ENCODE measurements at places on chromosomes 2 and 18.

DNA sequence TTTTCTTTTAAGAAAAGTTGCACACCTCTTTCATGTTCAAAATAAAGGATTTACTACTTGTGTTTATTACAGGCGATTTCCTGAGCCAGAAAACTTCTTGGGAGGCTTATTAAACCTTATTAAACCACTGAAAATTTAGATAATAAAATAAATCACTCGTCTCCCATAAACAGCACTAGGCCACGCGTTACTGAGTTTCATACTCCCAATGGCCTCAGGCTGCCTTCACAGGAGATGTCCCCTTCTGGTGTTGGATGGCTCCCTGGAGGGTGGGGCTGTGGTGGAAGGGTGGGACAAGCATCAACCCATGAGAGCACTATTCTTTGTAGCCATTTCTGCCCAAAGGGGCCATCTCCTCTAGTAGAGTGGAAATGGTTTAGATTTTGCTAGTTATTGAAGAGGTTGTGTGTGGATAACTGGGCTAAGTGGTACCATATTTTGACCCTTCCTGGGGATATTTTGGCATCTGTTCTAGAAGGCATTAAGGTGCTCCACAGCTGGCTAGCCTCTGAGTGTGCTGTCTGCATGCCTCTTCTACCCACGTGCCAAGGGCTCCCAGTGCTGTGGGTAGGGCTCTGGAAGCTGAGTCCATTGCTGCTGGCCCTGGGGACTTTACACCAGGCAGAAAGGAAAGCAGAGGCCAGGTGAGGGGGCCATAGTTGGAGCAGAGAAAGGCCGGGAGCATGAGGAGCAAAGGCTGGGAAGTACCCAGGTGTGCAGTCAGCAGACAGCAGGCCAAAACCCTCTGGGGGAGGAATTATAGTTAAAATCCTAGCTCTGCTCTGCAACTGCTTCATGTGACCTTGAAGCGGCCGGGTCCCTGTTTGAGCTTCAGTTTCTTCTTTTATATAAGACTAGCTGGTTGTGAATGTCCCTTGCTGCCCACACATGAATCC is 121.7 kb upstream of the SMAD2 start:
- no peak for DNase-seq

GRCh38 chr2:99348173-99348572 is 11.0 kb downstream of the EIF5B start:
- no peak for DNase-seq

DNA sequence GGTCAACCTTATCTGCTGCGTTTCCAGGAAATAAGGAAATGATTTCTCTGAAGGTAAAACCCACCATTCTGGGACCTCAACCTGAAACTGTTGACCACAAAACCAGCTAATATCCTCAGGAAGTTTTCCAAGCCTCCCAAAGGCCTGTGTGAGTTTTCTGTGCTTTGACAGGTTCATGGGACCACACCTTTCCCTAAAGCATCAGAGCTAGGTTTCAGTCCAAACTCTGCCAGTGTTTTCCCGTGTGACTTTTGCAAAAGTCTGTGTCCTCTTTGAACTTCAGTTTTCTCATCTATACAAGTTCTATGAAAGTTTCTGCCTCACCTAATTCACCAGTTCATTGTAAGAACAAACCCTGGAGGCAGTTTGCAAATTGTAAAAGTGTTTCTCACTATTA is 39.8 kb downstream of the VSNL1 start:
- no peak for DNase-seq

DNA sequence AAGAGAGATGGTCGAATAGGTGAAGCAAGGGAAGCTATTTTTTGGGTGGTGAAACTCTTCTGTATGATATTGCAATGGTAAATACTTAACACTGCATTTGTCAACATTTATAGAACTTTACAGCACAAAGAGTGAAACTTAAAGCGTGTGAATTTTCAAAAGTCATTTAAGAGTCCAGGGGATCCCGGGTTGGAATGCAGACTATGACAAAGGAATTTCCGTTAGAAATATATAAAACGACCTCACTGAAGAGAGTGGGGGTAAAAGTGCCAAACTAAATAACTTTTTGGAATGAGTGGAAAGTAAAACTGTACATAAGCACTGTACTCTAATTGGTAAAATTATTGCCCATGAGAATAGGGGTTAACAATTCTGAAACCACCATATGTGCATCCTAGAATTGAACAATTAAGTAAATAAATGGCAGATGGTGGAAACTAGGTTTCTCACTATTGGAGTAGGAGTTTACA is 191.0 kb upstream of the FN1 start:
- no peak for DNase-seq

- DNase-seq, result no peak
Measured at GRCh38 chr2:43348908-43349661, 122.7 kb upstream of the ZFP36L2 start.

DNA sequence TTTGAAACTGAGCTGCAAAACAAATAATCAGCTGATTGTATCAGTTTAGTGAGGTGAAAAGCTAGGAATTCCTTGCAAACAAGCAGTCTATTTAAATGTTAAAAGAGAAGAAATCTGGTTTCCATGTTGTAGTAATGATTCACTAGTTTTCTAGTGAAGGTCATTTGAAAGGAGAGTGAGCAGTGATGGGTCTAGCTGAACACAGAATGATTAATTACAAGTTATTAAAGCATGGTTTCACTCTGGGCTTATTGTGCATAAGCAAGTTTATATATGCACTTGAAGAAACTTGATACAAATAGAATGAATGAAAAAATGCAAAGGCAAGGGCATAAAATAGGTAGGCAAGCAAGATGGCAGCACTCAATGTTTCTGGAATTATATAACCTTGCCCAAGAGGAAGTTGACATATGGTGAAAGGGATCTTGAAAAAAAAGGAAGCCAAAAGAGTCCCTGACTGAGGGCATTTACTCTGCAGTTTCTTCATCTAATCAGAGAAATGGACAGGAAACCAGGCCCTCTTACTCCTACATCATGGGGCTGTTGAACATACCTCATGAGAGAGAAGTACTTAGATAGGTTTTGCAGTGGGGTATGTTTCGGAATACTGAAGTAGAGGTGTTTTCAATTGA is 53.2 kb downstream of the PLCL1 start:
- DNase-seq, result no peak

GRCh38 chr2:224937887-224938286 is 104.4 kb downstream of the DOCK10 start:
- no peak for DNase-seq

- no peak for DNase-seq
Measured at GRCh38 chr18:23134780-23135549, at the start of gene CABLES1. Gene CABLES1, plus strand, starts transcription at chr18:23135485. Its CDS starts 278 bp downstream, at chr18:23135763.

GRCh38 chr2:100941646-100942240 is 60.3 kb upstream of the RPL31 start:
- DNase-seq, result no peak

DNA sequence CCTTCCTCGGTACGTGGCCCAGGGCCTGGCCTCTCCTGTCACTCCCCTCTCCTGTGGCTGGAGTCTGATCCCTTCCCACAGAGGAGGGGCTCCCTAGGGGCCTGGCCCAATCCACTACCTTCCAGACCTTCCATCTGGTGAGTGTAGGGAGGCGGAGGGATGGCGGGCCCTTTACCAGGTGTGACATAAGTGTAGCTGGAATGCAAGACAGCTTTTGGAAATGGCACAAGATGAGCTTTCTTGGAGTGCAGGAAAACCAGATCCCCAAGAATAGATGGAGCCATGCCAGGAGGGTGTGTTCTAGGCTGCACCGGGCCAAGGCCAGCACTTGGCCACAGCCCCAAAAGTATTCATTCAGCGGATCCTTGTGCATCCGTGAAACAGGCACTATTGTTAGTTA is 30.1 kb downstream of the IGFBP5 start:
- DNase-seq, result no peak

DNA sequence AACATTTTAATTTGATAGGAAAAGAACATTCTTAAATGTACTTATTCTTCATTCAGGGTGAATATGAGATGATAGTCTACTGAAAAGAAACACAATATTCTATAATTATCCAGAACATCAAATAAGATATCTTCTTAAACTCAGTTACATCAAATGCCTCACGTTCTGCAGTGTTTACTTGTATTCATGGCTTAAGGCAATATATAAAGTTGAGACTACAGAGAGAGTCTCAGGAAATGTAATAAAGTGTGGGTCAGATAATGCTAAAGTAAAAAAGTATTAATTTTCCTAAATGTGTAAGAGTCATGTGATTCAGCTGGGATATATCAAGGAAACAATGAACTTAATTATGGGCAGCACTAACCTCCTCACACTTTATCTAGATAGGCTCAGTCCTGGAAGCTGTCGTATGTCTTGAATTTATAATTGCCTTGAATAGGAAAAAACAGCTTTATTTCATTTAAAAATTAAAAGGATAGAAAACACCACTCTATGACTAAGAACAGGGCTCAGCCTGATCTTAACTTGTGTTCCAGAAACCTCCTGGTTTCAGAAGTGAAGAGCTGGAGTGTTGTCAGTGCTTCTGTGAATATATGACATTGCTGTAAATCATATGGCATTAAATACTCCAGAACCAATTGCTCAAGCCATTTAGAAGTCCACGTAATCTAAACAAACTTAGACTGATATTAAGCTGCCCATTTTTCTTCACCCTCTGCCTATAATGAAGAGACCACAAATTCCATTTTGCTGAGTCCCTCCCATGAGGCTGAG is 240.2 kb downstream of the FSIP2 start:
- peak; percentile 44 for DNase-seq

GRCh38 chr18:69715191-69715795 is 232.4 kb downstream of the CD226 start:
- no peak for DNase-seq

GRCh38 chr2:67169417-67170140 is 227.6 kb upstream of the ETAA1 start:
- DNase-seq, result no peak

DNA sequence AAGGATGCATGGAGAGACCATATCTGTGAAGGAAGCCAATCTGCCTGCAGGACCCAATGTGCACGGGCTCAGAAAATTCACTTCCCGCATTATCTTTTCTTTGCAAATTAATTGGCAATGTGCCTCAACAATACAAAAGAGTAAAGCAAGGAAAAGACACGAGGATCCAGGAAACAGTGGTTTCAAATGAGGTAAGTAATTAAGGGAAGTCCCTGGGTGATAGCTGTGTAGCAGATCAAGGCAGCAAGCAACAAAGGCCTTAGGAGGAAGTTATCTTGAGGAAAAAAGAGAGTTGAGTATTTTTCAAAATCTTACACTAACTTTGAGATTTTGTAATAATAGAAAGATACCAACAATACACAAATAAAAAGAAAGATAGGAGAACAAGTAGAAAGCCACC is 44.3 kb upstream of the TGIF1 start:
- no peak for DNase-seq

DNA sequence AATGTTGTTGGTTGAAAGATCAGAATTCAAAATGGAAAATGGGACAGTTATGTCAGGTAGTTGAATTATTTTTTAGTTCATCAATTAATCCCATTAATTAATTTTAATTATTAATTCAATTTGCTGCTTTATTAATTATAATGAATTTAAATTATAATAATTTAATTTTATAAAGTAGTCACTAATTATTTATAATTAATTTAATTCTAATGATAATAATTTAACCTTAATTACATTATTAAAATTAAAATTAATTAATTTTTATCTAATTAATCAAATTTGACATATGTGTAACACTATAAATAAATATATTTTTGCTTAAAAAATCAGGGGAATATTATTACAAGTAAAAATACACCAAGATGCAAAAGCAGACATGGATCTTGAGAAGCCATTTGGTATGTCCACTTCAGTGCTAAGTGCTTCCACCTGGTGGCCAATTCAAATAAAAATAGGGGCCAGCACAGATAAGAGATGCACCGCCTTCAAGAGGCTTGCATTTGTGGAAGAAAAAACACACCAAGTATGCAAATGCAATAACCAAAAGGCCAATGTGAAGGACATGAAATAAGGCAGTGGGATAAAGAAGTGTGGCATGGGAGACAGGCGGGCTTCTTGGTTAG is 73.2 kb downstream of the MBP start:
- DNase-seq, result no peak

DNA sequence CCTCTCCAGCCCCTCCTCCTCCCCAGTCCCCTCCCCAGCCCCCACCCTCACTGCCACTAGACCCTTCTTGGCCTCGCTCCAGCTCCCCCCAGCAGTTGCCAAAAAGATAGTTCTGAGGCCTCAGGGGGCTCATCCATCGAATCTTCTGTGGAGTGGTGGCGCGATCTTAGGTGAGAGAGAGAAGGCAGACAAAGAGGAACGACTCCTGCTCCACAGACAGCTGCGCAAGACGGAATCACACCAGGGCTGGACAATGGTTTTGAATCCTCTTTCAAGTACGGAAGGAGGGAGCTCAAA is 68.1 kb downstream of the LAMA3 start:
- no peak for DNase-seq

DNA sequence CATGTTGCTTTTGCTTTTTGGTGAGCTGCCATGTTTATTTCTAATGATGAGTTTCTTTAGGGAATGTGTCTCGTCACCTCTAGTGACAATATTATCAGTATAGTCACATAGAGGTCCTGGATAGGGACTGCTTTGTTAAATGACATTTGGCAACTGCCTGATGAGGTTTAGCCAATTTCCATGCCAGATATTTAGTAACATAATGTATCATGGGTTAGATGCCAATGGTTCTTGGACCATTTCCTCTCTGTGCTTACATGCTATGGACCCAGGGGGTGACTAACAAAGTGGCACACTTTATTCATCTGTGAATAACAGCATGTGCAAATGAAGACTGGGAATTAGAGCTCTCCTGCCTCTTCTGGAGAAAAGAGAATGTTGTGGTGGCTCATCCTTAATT is 56.2 kb upstream of the RAB27B start:
- no peak for DNase-seq

DNA sequence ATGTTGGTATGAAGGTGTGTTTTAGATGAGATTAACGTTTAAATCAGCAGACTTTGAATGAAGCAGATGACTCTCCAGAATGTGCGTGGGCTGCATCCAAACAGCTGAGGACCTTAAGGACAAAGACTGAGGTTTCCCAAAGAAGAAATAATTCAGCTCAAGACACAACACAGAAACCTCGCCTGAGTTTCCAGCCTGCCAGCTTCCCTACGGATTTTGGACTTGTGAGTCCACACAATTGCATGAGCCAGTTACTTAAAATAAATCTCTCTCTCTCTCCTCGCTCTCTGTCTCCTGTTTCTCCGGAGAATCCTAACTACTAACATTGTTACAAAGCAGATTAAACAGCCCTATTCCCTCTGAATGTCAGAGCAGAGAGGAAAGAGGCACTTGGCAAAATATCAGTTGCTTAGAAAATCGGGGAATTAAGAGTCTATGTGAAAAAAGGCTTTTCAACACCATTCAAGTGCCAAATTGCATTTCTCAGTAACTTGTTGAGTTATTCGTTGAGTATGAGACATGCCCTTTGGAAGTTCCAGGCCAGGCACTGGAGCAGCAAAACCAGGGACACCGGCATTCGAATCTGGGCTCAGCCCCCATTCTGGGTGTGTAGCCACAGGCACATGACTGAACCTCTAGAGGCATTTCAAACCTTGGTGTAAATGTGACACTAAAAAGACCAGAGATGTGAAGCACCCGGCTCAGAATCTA is 174.6 kb upstream of the PID1 start:
- DNase-seq, result peak; percentile 24

GRCh38 chr2:169694894-169695260 is 608 bp downstream of the PHOSPHO2 start:
- no peak for DNase-seq

GRCh38 chr2:84888401-84889276 is 7.8 kb upstream of the TRABD2A start:
- no peak for DNase-seq

GRCh38 chr2:100756704-100757103 is 63.2 kb upstream of the NPAS2 start:
- DNase-seq, result no peak

Data from GM04503 (cell line).